Fibroblast of lung (primary cell): ENCODE measurements at places on chromosomes 3 and 15. TPM values are rescaled to one million over a fixed set of nuclear protein-coding genes. Genes with fewer than 3 reads are reported as not detected.

The KCNH8 gene
- total RNA-seq = under 0.01 TPM in 2 replicates

The ZNF639 gene
- total RNA-seq = 41.1 and 49.3 TPM in 2 replicates

The VIPR1 gene
- total RNA-seq = not detected in 2 replicates

The NME9 gene
- total RNA-seq = not detected in 2 replicates

The KBTBD13 gene
- total RNA-seq = not detected in 2 replicates

The SLC15A2 gene
- 0.26 and 0.33 TPM in 2 replicates for total RNA-seq

The LRTM1 gene
- not detected in 2 replicates for total RNA-seq

The ISY1 gene
- 30.3 and 34.8 TPM in 2 replicates for total RNA-seq

The ARGFX gene
- not detected in 2 replicates for total RNA-seq

The GALK2 gene
- 62.4 and 74.5 TPM in 2 replicates for total RNA-seq

The CADM2 gene
- under 0.01 TPM in 1 of 2 replicates, not detected in the other for total RNA-seq

The GNAT1 gene
- not detected in 2 replicates for total RNA-seq

The CCR2 gene
- under 0.01 TPM in 1 of 2 replicates, not detected in the other for total RNA-seq

The KLHL40 gene
- not detected in 2 replicates for total RNA-seq

The SLC2A2 gene
- total RNA-seq = not detected in 2 replicates

DNA sequence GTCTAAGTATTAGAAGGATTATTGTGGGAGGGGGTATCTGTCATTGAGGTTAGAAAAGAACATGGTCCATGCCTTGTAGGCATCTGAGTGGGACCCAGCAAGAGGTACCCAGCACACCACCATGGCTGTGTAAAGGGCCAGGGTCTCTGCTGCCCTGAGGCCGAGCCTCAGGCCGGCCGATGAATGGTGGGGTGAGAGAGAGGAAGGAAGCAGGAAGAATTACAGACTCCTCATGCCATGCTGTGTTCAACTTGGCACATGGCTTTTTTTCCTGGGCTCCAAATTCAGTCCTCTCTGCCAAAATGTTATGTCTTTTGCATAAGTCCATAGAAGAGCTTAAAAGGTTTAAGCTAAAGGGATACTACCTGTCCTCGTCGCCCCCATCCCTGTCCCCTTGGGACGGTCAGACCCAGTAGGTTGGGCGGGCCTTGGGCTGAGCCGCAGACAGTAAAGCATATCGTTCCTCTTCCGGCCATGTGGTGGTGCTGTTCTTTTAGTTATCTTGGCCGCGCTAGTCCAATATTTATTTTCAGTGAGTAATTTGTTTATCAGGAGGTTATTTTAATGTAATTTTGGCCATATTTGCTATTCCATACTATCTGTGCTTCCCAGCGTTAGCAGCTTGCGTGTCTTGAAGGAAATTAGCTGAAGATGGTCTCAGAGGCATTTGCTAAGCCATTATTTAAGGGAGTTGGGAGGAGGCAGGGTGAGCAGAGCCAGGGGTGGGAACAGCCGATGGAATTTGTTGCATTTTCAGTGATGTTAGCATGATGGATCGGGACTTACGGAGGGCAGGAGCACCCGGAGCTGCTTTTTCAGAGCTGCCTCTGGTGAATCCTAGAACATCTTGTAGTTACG is 152.4 kb downstream of the AGBL1 start:
- DNase-seq = peak; percentile 25

GRCh38 chr15:25070353-25070963 is 115.7 kb downstream of the SNRPN start:
- no peak for DNase-seq

DNA sequence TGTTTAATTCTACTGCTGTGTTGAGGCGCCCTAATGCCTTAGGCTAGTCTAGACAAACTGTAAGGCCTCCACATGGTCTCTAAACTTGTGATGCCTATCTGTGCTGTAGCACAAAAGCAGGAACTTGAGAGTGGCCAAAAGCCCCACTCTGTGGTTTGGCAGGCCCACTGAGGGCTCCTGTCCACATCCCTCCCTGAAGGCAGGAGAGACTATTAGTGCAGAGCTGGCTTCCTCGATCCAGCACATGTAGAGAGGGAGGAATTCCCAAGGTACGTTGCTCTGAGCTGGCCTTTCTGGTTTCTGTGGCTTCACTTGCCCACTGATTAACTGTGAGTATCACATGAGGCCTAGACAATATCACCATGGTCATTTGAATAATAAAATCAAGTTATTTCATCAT is 90.6 kb downstream of the POLR2M start:
- no peak for DNase-seq

DNA sequence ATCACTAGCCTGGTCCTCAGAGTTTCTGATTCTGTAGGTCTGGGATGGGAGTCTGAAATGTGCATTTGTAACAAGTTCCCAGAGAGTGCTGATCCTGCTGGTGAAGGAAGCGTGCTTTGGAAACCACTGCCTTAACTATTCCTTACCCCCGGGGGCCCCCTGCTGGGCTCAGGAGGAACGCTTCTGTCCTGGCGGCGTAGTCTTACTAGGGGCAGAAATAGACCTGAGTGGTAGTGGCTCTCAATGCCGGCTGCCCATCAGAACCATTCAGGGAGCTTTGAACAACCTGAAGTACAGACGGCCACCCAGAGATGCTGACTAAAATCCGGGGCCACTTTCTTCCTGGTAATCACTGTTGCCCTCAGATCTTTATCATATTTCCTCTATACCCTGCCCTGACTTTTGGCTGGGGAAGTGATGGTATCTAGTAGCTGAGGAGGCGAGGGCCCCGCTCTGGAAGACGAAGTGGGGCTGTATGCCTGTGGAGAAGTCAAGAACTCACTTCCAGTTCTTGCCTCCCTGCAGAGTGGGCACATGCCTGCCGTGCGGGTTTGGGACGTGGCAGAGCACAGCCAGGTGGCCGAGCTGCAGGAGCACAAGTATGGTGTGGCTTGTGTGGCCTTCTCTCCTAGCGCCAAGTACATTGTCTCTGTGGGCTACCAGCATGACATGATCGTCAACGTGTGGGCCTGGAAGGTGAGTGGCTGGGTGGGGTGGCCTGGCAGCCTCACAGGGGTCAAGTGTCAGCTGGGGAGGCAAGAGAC is 16.3 kb upstream of the JMJD7 start:
- peak; percentile 87 for DNase-seq

- DNase-seq = peak; percentile 1
These were observed 60.4 kb upstream of the CD96 start for GRCh38 chr3:111481551-111481950.

- DNase-seq = no peak
These were observed 16.1 kb downstream of the ALDH1A3 start for GRCh38 chr15:100895721-100896120.

- no peak for DNase-seq
These were observed 6.7 kb upstream of the CCR1 start for GRCh38 chr3:46214751-46215352.

DNA sequence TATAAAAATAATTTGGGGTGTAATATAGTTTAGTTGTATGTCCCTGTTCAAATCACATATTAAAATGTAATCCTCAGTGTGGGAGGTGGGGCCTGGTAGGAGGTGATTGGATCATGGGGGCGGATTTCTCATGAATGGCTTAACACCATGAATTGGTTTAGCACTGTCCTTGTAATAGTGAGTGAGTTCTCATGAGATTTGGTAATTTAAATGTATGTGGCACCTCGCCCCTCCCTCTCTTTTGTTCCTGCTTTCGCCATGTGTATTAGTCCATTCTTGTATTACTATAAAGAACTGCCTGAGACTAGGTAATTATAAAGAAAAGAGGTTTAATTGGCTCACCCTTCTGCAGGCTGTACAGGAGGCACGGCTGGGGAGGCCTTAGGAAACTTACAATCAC is 83.9 kb downstream of the ANXA2 start:
- no peak for DNase-seq

GRCh38 chr3:179036226-179036625 is 35.4 kb downstream of the ZMAT3 start:
- peak; percentile 83 for DNase-seq

- no peak for DNase-seq
These were observed 162.1 kb downstream of the CADM2 start for GRCh38 chr3:85120879-85121278.

GRCh38 chr15:70323111-70323851 is 225.6 kb upstream of the TLE3 start:
- peak; percentile 65 for DNase-seq

DNA sequence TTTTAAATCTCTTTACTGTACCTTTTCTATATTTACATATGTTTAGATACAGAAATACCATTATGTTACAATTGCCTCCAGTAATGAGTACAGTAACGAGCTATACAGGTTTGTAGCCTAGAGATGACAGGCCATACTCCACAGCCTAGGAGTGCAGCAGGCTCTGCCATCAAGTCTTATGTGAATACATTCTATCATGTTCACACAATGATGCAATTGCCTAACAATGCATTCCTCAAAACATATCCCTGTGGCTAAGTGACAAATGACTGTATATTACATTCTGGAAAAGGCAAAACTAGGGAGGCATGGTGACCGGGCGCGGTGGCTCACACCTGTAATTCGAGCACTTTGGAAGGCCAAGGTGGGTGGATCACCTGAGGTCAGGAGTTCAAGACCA is 192.4 kb upstream of the IGF1R start:
- DNase-seq = no peak

GRCh38 chr15:31483986-31484951 is 157.6 kb downstream of the KLF13 start:
- DNase-seq = no peak

DNA sequence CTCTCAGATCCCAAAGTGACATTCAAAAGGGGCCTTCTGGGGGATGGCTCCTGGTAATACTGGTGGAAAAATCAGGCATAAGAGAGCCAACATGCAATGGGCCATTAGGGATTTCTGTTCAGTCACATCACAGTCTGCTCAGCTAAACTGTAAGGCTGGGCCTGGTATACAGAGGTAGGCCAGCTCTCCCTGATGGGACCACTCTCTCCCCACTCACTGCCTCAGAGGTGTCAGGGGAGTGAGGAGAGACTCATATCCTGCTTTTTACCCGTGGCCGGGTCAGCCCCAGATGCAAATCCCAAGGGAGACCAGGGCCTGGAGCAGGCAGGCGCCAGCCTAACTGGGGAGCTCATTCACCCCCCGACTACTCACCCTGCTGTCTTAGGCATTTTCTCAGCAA is 48.1 kb upstream of the TPM1 start:
- no peak for DNase-seq

GRCh38 chr3:180321534-180321933 is 280.4 kb upstream of the TTC14 start:
- DNase-seq = no peak

GRCh38 chr3:183699238-183699947 is 1.8 kb downstream of the YEATS2 start:
- DNase-seq = no peak

GRCh38 chr3:156135921-156136638 is 15.7 kb downstream of the KCNAB1 start:
- DNase-seq = no peak

GRCh38 chr3:174957551-174958001 is 98.4 kb downstream of the NAALADL2 start:
- DNase-seq = peak; percentile 33

DNA sequence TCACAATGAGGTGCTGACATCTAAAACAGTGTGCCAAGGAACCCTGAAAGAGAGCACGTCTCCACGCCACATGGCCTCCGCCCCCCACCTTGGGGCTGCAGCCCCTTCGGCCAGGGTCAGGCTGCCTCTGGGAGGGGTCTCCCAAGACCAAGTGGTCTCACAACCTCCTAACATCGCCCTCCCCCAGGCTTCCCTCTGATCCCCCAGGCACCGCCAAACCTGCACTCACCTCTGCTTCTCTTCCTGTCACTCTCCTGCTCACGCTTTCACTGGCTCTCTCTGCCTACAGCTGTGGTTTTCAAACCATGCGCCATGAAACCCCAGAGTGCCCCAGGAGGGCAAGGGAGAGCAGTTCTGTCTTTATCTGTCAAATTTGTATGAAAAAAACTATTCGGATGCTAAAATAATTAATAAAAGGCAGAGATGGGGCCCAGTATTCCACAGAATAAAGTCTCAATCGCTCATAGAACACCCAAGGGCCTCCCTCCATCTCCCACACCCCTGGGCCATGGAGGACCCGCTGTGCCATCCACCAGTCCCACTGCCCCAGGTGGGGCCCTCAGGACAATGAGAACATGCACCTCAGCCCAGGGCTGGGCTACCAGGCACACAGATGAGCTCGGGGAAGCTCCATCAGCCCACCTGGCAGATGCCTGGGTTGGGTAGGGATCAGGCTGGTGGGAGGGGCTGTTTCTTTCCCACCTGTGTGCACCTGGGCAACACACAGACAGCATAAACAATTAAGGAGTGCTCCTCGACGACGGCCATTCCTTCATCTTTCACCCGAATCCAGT is 21.5 kb downstream of the CYFIP1 start:
- DNase-seq = no peak

DNA sequence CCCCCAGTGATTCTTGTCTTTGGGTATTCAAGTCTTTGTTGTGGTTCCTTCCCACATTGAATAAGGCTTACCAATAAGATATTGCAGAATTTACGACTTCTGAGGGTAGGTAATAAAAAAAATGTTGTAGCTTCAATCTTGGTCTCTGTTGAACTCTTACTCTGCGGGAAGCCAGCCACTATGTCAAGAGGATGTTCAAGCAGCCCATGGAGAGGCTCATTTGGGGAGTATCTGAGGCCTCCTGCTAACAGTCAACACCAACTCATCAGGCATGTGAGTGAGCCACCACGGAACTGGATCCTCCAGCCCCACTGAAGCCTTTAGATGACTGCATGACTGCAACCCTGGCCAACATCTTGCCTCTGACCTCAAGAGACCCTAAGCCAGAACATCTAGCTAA is 3.2 kb upstream of the TBC1D23 start:
- peak; percentile 49 for DNase-seq

GRCh38 chr3:12706504-12707253 is 42.8 kb upstream of the RAF1 start:
- DNase-seq = peak; percentile 68

- no peak for DNase-seq
These were observed 219.8 kb downstream of the STT3B start for GRCh38 chr3:31752305-31753049.

DNA sequence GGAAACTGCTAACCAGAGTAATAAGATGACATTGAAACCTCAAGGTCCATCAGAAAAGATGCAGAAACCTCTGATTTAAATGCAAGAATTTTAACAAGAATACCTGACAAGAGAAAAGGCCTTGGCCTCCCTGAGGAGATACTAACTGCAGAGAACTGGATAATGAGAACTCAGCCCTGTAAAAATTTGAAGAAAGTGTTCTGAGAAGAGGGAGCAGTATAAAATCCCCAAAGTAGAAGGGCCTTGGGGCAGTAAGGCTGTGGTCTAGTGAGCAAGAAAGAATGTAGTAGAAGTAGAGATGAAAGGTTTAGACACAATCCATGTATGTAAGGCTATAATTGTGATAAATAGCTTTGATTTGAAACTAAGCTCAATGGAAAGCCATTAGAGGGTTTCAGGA is 394.1 kb downstream of the ZBBX start:
- DNase-seq = no peak

DNA sequence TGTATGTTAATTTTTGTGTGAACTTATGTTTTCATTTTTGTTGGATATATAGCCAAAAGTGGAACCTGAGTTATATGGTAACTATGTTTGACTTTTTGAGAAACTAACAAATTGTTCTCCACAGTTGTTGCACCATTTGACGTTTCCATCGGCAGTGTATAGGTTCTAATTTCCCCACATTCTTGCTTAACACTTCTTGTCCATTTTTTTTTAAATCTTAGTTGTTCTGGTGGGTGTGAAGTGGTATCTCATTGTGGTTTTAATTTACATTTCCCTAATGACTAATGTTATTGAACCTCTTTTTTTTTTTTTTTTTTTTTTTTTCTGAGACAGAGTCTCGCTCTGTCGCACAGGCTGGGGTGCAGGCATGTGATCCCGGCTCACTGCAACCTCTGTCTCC is 8.0 kb downstream of the NISCH start:
- DNase-seq = no peak

GRCh38 chr15:42890161-42890913 is 30.2 kb downstream of the TTBK2 start:
- DNase-seq = peak; percentile 45

GRCh38 chr15:71044006-71044405 is 71.3 kb upstream of the THSD4 start:
- peak; percentile 79 for DNase-seq

GRCh38 chr15:64045774-64046420 is 388 bp downstream of the DAPK2 start:
- DNase-seq = no peak
